EH (cell line): ENCODE measurements at places on chromosomes 11 and 22.

DNA sequence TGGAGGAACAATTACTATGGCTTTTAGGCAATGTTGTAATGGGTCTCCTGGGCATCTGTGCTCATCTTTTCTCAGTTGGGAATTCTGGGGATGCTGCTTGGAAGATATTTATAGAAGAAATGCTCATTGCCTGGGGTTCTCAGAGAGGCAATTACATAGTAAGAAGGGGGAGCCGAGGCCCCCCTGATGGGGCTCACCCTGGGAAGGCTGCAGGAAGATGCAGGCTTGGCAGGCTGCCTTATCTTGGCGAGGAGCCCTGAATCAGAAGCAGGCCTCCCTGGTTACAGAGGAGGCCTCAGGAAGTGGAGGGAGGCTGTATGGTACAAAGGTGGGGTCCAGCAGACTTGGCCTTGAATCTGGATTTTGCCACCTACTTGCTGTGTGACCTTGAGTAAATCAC lies 60.6 kb upstream of the CRYBB3 start:
- no peak for DNase-seq

- peak; percentile 54 for DNase-seq
Observed at GRCh38 chr11:86710936-86711335, 38.5 kb upstream of the ME3 start.

- peak; percentile 60 for DNase-seq
Observed at GRCh38 chr22:38353142-38353629, 36.0 kb upstream of the CSNK1E start.

- DNase-seq = no peak
Observed at GRCh38 chr22:42154293-42155052, 23.9 kb upstream of the CYP2D6 start.

GRCh38 chr11:101346591-101346990 lies 217.0 kb upstream of the PGR start:
- peak; percentile 82 for DNase-seq

DNA sequence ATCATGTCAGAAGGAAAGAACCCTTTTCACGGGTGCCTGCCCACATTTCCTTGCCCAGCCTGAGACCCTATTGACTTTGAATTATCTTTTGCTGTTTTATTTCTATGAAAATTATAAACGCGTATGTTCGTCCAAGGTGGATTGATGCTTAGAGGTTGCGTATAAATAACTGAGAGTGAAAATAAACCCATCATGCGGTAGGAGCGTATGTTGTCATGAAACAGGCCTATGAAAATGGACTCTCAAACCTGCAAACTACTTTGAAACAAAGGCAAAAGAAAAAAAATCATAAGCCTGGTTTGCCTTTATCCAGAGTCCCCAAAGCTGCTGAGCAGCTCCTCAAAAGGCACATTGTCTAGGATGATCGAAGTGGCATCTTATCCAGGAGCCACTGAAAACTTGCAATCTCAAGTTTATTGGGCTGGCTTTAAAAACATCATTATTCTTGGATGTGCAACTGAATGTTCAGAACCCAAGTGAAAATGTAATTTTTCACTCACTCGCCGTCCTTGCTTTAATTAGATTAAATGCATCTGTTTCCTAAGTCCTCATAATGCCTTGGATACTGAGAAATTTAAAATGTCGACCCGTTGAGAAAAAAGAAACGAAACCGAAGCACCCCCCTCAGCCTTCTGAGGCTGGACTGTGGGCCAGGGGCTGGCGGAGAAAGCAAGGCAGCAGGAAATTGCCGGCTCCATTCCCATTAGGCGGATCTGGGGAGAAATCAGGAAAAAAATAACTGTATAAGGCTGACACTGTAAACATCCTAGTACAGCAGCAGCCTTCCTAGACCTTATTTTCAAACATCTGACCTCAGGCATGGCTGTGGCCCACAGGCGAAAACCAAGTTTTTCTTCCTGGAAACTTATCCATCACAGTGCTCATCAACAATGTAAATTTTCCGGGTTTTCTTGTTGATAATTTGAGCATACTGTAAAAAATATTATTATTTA lies 82.9 kb upstream of the PPARA start:
- DNase-seq = peak; percentile 51

GRCh38 chr11:125075900-125076317 lies 12.8 kb downstream of the SLC37A2 start:
- no peak for DNase-seq

DNA sequence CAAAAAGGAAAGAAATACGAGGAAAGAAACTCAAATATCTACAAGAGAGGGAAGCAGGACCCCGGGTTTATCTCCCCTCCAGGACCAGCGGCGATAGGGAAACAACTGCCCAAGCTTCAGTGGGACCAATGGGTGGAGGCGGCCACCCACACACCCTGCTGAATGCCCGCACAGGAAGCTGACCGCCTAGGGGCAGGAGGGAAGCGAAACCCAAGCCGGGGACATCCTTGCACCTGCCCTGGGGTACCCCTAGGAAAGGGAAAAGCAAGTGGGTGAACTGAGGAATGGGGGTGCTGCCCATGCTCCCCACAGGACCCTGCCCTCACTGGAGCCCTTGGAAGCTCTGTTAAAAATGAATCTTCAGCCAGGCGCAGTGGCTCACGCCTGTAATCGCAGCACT lies 27.6 kb upstream of the HMOX1 start:
- no peak for DNase-seq

- DNase-seq = peak; percentile 28
Observed at GRCh38 chr11:78244080-78244479, 55.4 kb downstream of the USP35 start.

DNA sequence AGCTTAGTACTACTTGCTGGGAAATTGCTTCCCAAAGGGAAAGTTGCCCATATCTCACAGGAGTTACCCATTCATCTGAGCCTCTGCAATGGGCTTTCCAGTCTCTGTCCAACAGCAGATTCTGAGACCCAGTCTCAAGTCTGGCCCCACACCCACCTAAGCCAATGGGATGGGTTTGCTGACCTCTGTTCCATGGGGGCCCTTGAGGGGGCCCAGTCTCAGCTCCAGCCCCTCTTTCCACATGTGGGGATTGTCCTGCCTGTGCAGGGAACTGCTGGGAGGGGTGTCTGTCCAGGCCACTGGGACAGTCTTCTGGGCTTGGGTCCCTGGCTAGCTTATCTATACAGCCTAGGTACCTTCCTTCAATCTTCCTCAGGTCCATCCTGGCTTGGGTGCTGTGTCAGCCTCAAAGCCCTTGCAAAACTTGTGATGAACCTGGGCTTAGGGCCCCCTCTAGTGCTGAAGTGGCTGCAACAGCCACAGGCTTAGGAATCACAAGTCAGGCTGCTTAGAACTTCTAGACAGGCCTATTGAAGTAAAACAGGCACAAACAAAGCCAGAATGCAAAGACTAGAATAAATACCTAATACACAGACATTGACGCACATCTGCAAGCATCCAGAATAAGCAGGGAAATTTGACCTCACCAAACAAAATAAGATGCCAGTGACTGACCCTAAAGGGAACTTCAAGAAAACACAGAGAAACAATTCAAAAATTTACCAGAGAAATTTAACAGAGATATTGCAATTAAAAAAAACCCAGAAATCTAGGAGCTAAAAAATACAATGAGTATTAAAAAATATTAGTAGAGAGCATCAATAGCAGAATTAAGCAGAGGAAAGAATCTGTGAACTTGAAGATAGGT lies 11.7 kb upstream of the PATL1 start:
- peak; percentile 81 for DNase-seq

- peak; percentile 98 for DNase-seq
Observed at GRCh38 chr11:2825261-2825888, 60.2 kb downstream of the CDKN1C start.

GRCh38 chr22:50189184-50189848 lies 3.6 kb downstream of the TRABD start:
- DNase-seq = no peak

- no peak for DNase-seq
Observed at GRCh38 chr22:30185129-30185528, 61.4 kb downstream of the LIF start.

- no peak for DNase-seq
Observed at GRCh38 chr11:127182586-127183203, 182.1 kb upstream of the KIRREL3 start.

GRCh38 chr11:120243221-120243620 lies 3.3 kb downstream of the POU2F3 start:
- no peak for DNase-seq

DNA sequence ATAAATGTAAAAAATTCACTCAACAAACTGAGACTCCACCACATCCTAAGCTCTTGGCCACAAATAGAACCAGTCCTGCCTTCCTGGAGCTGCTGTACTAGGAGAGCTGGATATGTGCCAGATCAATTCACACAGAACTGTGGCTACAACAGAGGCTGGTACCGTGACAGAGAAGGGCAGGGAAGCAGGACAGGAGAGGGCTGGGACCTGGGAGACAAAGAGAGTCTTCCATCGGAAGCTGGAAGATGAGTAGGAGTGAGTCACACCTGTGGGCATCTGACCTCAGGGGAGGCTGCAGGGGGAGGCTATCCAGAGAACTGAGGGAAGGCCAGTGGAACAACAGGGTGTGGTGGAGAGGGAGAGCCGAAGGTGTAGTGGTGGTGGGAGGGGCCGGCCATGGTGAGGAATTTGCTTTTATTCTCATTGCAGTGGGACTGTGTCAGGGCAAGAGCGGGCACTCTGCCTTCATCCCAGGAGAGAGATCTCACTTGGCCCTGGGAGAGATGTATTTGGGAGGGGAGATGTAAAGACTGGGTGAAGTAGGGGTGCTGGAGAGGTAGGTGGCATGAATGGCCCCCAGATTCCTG lies 1.9 kb upstream of the LTBP3 start:
- DNase-seq = peak; percentile 71

- no peak for DNase-seq
Observed at GRCh38 chr22:43823353-43823908, 11.3 kb upstream of the EFCAB6 start.

GRCh38 chr11:2778630-2779498 lies 79.1 kb upstream of the KCNQ1OT1 start:
- peak; percentile 84 for DNase-seq

DNA sequence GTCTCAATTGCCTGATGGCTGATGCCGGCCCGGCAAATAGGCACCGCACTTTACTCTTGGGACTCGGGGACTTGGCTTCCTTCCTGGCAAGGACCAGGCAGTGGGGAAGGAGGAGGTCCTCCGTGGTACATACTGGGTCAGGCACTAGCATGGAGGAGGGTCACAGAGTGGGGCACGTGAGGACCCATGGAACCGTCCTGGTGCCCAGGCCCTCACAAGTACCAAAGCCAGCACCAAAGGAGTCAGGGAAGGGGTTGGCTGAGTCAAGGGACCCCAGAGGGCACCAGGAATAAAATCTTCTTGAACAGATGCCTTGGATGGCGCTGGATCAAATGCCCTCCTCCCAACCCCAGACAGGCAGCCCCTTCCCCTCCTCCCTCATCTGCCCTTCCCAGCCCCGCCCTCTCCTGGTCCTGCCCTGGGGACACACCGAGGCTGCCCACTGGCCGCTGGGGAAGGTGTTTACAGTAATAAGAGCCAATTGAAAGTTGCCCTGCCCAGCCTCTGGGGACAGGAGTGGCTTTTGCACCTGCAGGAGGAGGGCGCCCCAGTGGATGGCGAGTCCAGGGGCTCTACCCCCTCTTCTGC lies 5.6 kb upstream of the CARNS1 start:
- DNase-seq = no peak

GRCh38 chr11:83438438-83438837 lies 152.3 kb upstream of the CCDC90B start:
- no peak for DNase-seq

- peak; percentile 85 for DNase-seq
Observed at GRCh38 chr11:94749369-94749768, 18.8 kb upstream of the AMOTL1 start.

DNA sequence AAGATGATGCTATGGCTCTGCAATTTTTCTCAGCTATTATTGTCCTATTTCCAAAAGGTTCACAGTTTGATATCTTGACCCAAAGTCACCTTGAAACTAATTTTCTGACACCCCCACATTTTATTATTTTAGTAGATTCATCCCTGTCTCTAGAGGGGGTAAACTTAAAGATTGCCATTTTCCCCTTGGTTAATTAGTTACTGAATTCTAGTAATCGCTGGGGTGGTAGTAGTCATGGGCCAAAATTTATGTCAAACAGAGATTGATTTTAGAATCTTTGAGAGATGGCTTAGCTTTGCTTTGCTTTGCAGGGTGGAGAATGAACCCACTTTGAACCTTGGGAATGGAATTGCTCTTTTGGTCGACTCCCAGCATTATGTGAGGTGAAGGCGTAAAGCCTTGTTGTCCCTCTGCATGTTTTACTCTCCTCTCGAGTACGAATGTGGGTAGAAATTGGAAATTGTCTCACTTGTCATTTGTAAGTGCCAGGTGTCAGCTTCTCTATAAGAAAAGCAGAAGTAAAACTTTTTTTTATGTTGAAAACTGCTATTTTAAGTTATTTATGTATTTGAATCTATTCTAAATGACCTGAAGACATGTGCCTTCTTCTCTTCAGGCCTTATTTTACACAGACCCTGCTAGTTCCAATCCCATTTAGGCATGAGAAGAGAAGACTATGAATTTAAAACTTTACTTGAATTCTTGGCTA lies 42.4 kb upstream of the RCE1 start:
- DNase-seq = no peak

DNA sequence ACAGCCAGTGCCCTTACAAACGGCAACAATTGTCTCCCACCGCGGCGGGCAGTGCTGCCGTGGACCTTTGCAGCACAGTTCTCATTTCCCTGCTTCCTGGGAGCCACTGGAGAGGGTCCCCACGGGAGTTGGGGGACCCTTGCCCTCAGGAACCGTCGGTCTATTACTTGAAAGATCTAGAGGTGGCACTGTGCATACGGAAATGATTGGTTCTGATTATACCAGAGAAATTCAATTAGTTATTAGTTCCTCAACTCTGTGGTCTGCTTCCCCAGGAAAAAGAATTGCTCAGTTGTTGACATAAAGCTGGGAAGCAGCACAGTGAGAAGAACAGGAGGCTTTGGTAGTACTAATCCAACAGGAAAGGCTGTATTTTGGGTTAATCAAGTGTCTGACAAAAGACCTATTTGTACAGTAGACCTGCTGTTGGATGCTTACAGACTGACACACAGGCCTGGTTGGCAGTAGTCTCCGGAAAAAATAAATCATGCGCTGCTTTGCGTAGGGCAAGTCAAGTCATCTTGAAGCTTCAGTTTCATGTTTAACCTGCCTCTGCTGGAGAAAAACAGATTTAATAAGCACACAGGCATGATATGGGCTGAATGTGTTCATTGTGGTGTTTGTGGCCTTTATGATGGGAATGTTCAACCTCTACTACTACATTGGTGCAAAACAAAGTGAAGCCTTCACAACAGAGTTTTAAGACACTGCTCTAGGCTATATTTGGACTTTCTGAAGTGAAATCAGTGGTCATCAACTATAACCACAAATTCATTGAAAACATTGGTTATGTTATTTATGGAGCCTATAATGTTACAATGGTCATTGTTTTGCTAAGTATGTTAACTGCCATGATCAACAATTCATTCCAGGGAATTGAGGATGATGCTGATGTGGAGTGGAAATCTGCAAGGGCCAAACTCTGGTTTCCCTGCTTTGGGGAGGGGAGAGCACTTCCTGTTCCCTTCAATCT lies 54.6 kb upstream of the SC5D start:
- DNase-seq = peak; percentile 45

GRCh38 chr22:19764636-19765476 lies 4.3 kb downstream of the TBX1 start:
- no peak for DNase-seq

- peak; percentile 64 for DNase-seq
Observed at GRCh38 chr11:106156290-106156937, 79.0 kb downstream of the AASDHPPT start.
